ENCODE measurements at places on chromosomes 6 and 20. TPM values are rescaled to one million over a fixed set of nuclear protein-coding genes. Genes with fewer than 3 reads are reported as not detected.

Gene REM1
- not detected for total RNA-seq

Gene MCM9
- total RNA-seq, result 21.3 TPM

DNA sequence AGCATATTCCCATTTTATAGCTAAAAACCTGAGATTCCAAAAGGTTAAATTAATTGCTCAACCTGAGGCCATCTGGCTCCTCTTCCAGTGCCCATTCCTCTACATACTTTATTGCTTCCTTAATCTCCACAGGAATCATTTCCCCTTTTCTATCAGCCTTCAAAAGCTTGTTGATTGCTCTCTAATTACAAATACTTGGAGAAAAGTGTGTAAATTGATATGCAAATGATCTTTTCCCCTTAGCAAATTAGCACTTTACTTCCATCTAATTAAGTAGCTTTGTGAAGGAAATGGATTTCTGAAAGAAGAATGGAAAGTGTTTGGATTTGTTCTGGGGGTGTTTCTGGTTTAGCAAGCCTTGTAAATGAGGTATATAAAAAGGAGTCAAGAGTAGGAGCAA, 323.3 kb downstream of the GRIK2 start:
- DNase-seq, result no peak

- no peak for DNase-seq
Observed at GRCh38 chr6:164069350-164069990, 655.0 kb downstream of the QKI start.

Gene CENPB
- total RNA-seq, result 35.4 TPM

Gene RAD21L1
- total RNA-seq, result 0.18 TPM

Gene FAM209B
- 1.0 TPM for total RNA-seq

DNA sequence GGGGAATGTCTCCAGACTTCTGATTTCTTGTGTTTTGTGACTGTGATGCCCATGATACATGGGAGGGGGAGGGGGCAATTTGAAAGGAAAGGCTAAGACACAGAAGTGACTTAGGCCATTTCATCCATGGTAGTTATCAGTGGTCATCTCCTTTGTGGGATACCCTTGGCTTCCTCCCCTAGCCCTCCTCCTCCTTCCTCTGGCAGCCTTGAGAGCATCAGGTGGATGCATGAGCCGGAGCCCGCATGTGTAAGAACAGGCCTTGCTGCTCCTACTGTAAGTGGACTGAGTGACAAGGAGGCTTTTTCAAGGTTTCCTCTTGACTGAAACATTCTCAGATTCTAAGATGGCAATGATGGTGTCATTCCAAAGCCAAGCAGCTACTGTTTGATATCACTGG, 874 bp downstream of the CD83 start:
- no peak for DNase-seq

GRCh38 chr6:20427856-20428255, 26.2 kb downstream of the E2F3 start:
- DNase-seq, result no peak

DNA sequence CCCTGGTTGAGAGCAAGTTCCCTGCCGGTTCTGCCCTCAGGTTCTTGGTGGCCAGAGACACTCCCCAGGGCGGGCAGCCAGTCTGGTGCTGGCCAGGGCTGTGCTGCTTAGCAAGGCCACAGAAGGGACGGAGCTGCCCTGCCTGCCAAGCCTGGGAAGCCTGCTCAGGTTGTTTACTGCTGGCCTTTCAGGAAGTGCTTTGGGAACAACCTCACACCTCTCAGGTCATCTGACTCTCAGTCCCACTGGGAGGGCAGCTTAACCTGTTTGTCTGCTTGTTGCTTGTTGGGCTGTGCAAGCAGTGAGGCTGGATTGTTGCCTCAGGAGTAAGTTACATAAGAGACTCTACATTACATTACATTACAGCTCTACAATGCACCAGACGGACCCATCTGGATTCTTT, 75.8 kb upstream of the AFDN start:
- no peak for DNase-seq

DNA sequence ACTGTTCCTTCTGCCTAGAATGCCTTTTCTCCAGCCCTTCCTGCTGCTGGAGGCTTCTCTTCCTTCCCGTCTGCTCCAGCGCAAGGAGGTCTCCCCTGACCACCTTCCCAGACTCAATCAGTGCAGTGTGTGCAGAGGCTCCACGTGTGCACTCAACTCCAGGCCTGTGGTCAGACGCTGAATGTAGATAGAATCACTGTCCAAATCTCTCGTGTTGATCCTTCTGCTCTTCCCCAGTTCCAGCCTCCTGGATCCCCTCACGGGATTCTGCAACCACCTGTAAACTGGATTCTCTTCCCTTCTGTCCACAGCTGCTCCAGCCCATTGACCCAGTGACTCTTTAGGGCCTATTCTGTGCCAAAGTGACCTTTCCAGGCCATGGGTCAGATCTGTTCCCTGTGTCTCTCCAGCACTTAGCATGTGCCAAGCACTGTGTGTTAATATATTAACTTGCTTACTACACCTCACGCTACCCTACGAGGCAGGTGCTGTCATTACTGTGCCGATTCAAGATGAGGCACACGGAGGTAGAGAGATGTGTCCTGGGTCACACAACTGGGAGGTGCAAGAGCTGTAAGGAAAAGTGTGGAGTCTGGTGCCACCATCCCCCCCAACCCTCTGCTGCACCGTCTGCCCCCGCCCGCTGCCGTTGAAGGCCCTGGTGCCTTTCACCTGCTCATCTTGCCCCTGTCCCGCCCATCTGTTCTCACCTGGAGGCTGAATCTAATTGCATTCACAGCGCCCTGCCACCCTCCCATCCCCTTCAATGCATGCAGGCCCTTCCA, 112.2 kb downstream of the SULF2 start:
- DNase-seq, result no peak

DNA sequence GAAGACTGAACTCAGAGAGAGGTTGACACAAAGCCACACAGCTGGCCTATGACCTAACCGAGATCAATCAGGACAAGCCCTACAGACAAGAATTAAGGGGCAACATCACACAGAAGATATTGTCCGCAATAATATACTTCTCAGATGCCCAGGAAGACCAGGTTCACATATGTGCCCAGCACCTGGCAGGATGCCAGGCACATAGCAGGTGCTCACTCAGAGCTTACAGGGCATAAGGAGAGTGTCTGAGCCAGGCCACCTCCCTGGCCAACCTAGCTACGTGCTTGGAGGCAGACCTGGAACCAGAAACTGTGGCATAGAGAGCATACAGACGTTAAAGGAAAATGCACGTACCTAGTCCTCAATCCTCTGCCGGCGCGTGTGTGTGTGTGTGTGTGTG, 87.0 kb upstream of the LRFN2 start:
- no peak for DNase-seq

DNA sequence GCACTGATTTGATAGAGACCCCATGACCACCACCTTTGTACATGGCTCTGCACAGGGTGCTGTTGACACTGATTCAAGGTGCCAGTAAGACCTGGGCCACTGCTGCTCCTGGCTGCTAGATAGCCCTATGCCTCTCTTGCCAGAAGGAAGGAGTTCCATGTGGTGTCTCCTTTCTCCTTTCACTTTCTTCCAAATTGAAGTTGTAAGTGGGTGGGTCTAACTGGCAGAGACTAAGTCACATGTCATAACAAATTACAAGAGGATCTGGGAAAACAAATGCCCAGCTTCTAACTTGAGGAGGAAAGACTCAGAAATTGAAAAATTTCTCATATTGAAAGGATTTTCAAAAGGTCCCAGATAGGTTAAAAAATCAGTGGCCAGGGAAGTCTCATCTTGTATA, 116.8 kb downstream of the TFAP2B start:
- no peak for DNase-seq

DNA sequence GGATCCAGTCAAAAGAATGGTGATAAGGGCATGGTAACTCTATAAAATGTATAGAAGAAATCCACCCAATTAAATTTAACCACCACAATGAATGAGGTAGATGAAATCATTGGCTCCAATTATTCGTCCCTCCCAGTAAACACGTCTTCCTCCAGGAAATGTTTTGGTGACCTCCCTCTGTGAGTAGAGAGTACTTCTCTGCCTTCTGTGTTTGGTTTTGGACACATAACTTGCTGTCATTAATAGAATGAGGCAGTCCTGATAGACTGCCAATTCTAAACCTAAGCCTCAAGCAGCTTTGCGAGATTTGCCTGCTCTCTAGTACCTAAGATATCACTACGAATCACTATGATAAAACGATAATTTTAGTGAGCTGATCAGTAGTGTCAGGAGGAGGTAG, 632.8 kb downstream of the HDGFL1 start:
- no peak for DNase-seq
